ENCODE measurements at places on chromosomes 12 and 14. TPM values are rescaled to one million over a fixed set of nuclear protein-coding genes. Genes with fewer than 3 reads are reported as not detected.

Gene P2RX7
- not detected for total RNA-seq

Gene NXPH4
- total RNA-seq = 6.8 TPM

Gene TBC1D30
- 1.5 TPM for total RNA-seq

Gene JDP2
- 33.3 TPM for total RNA-seq
